ENCODE measurements at places on chromosomes 1 and 21.

DNA sequence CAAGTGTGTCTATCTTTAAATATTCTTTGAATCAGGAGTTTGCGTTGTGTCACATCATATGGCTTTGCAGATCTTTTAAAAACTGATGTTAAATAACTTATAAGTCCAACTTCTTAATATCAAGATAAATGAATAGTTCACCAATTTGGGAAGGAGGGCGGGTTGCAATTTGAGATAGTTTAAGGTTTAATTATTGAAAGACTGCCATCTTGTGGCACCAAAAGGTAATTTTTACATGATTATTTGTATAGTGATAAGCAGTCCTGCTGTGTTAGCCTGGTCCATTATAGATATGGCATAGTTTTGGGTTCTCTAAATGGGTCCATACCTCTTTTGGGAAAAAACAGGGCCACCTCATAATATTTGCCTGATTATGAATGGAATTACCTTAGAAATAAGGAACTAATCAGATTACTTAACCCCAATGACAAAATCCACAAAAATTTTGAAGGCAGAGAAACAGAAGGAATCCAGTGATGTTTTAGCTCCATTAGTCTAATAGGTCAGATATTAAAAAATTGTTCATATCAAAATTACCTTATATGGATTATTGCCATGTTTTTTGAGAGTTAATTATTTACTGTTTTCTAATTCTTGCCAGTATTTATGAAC lies 64.3 kb downstream of the PRKAA2 start:
- DNase-seq: no peak

DNA sequence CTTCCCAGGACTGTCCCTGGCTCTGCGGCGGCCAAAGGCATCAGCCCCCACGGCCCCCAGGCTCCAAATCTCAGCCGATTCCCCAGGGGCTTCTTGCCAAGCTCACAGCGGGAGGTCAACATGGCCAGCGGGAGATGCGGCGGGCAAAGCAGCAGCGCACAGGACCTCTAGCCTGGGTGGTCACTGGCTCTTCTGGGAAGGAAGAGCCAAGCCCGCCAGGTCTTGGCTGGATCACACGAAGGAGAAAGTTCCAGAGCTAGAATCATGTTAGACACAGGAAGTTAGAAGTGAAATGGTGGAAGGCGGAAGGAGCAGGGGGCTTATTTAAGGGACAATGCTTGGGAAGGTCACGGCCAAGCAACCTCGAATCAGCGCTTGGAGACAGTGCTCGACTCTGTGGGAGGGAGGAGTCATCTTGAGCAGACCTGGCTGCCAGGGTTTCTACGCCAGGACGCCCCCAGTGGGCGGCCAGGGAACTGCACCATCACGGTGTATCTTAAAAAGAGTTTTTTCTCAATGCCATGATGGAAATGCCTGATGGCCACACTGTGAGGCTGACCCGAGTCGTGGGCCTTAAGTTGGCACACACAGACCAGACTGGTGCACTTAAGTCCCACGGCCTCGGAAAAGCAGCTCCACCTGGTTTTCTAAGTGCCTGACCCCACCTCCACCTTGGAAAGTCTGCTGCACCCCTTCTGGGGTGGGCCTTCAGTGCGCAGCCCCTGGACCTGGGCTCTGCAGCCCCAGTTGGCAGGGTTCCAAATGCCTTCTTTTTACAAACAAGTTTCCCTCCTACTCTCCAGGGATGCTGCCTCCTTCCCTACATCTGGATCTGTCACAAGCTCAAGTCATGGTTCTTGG lies 29.3 kb downstream of the SLC66A1 start:
- peak; percentile 38 for DNase-seq

- no peak for DNase-seq
These were observed 8.8 kb upstream of the FAM20B start for GRCh38 chr1:179016706-179017382.

- no peak for DNase-seq
These were observed 8.8 kb upstream of the SMYD2 start for GRCh38 chr1:214271995-214272731.

DNA sequence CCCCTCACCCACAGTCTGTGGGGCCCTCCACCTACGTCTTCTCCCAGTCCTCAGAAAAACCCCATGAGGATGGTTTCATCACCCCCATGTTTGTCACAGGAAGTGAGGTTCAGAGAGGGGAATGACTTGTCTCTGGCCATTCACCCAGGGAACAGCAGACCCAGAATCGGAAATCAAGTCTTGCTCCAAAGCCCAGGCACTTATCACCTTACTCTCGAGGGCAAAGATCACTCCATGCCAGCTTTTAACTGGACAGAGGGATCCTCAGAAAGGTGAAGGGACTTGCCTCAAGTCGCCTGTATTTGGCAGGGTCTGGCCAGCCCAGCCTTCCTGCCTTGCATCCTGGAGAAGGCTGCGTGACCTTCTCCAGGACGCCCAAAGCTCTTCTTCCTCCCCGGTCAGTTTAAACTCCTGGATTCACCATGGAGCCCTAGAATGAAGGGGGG lies 57.9 kb upstream of the SSBP3 start:
- no peak for DNase-seq

- no peak for DNase-seq
These were observed 44.0 kb downstream of the TRIM62 start for GRCh38 chr1:33137800-33138199.

- DNase-seq: no peak
These were observed 64.3 kb upstream of the TRABD2B start for GRCh38 chr1:48061162-48062136.

GRCh38 chr1:170776777-170777176 lies 112.8 kb downstream of the PRRX1 start:
- DNase-seq: no peak

DNA sequence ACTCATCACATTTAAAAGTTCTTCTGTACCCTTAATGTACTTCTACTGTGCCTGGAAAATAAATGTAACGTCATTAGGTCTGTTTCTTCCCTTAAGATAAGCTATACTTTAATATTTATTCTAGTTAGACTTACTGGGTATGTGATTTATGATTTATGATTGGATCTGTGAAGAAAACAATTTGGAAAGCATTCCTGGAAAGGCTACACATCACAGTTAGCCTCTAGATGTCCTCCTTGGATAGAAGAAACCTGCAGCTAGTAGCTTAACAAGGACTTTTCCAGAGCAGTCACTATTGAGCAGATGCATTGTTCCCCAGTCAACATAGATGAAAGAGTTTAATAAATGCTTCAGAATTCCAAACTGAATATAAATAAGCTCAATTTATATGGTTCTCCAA lies 22.2 kb upstream of the ABL2 start:
- no peak for DNase-seq

DNA sequence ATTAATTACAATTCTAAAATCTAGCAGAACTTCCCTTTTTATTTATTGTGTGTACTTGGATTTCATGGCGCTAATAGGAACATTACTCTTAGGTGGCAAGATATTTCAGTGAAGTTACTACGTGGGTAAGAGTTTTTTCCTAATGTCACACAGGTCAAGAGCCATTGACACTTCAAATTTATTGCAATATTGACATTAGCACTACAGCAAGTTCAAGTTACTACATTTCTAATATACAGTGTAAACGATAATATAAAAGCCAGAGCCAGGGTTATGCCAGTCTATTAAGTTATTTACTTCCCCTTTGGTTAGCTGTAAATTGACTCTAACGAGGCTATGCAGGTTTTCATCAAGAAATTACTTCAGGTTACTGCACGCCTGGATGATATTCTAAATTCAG lies 29.7 kb downstream of the CHODL start:
- DNase-seq: no peak

DNA sequence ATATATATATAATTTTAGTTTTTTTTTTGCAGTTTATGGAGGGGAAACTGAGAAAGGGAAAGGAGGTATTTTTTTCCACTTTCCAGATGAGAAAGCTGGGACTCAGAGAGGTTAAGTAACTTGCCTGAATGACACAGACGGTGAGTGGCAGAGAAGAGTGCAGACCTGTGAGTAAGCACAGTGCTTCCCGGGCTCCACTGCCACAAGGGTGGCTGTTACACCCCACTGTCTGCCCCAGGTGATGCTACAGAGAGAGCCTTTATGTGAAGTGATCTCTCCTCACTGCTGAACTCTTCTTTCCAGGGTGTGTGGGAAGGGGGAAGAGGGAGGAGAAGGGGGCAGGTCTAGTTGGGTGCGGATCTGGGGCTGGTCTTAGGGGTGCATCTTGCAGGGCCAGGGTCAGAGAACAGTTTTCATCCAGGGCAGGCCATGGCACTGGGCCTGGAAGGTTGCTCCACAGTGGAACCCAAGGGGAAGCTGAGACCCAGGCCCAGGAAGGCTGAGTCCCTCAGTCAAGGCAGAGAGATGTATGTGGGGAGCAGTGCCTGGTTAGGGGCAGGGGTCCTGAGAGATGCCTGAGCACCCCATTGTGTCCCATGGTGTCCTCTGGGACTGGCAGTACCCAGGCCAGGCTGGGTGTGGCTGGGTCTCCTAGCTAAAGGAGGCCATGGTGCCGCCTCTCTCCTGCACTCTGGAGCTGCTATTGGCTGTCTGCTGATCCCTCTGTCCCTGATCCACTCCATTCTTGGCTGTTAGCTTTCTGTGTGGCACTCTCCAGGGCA lies 357.5 kb downstream of the PTPRU start:
- no peak for DNase-seq

GRCh38 chr1:146029117-146029516 lies 7.6 kb upstream of the HJV start:
- no peak for DNase-seq

GRCh38 chr1:113283914-113284313 lies 106.4 kb upstream of the MAGI3 start:
- no peak for DNase-seq

GRCh38 chr1:51649593-51650091 lies 32.8 kb downstream of the OSBPL9 start:
- DNase-seq: no peak

GRCh38 chr1:38923607-38924006 lies 18.0 kb downstream of the RHBDL2 start:
- DNase-seq: no peak

- DNase-seq: no peak
These were observed 187.1 kb upstream of the LMO4 start for GRCh38 chr1:87141556-87141955.

DNA sequence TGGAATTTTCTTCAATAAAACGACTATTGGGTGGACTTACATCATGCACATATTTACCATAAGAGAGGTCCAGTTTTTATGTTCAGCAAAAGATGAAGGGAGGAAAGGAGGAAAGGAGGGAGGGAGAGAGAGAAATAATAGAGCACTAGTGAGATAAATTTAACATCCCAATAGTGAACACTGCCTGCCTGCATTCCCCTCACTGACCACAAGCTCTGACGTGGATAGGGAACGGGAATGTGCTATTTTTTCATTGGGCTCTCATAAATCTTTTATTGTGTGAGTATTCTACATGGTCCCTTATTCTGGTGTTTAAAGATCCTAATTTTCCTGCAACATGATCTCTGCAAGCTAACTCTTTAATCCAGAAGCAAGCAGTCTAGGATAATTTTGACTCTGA lies 82.1 kb downstream of the TTC3 start:
- DNase-seq: no peak

DNA sequence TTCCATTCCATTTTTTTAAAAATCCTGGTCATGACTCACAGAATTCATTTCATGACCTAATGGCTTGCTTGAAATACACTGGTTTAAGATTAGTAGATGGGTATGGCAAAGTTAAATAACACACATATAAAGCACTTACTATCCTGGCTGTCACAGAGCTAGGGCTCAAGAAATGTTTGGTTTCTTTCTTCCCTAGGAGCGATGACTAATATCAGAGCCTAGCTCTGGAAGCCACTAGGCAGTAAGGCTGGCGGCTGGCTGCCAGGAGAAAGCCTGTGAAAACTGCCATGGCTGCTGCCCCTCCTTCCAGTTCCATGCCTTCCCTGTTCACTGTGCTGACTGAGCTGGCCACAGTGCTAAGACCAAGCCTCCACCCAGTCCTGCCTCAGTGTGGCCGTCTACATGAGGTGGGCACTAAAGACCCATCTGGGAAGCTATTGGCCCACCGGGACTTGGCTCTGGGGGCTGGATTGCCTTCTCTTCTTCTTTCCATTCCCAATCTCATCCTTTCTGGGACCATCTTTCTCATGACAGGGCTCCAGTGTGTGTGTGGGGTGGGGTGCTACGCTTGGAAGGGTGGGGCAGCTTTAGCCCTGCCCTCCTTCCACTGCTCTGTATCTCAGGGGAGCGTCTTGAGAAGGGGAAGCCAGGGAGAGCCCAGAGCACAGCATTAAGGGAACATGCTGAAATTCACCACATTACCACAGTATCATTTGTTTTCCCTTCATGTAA lies 10.8 kb upstream of the ASCL5 start:
- DNase-seq: no peak

DNA sequence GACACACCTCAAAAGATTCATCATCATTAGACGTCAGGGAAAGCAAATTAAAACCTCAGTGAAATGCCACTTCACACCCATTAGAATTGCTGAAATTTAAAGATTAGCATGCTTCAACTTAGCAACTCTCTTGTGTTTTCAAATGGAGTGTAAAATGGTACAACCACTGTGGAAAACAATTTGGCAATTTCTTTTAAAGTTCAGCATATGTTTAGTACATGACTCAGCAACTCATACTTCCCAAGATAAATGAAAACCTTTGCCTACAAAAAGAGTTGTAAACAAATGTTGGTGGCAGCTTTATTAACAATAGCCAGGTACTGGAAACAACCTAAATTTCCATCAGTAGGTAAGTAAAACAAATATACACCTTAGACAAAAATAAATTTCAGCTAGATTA lies 42.7 kb downstream of the ST3GAL3 start:
- no peak for DNase-seq

- DNase-seq: no peak
These were observed 33.9 kb upstream of the CLIC4 start for GRCh38 chr1:24711329-24711728.

DNA sequence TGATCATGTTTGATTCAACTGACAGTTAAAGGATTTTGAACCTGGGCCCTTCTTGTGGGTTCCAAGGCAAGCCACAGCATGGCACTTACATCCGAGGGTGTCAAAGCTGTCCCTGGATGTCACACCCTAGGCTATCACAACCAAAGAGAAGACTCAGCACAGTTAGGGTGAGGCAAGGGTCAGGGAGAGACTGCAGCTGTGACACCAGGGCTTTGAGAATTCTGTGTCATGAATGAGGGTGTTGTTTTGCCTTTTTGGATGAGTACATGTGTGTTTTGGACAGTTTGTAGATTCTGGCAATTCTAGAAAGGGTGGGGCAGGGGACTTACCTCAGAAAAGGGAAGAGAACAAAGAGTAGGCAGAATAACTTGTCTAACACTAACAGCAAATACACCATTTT lies 37.8 kb upstream of the ZNF326 start:
- DNase-seq: no peak

DNA sequence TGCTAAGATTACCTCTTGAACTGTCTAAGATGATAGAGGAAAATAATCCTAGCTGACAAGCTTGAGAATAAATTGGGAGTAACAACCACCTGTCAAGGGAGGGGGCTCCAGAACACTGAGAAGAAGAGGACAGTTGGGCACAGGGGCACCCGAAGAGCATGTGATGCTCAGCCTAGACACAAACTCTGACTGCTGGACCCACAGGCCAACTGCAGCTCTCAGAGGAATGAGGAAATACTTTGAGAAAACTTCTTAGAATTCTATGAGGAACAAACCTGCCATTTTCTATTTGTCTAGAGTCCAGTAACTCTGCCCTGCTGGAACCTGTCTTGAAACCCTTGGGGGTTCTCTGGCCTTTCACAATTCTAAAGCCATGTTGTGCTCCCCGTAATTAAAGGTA lies 124.1 kb upstream of the KCNK2 start:
- DNase-seq: no peak
